ENCODE measurements at places on chromosomes 7 and 10.

DNA sequence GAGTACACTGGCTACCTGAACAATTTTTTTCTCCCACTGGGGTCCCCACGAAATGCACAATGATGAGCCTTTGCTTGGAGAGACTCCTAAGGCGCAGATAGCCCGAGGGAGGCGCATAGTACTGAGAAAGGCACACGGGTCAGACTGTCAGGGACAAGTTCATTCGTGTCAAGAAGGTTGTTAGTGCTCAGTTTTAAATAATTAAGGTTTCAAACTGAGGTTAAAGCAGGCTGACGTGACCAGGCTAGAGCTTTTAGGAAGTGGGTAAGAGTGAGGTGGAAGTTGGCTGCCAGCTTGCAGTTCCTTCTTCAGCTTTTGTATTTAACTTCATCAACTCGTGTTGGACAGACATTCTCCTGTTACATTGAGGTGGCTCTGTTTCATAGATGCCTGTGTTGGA lies 31.6 kb downstream of the RBM33 start:
- DNase-seq, result no peak

DNA sequence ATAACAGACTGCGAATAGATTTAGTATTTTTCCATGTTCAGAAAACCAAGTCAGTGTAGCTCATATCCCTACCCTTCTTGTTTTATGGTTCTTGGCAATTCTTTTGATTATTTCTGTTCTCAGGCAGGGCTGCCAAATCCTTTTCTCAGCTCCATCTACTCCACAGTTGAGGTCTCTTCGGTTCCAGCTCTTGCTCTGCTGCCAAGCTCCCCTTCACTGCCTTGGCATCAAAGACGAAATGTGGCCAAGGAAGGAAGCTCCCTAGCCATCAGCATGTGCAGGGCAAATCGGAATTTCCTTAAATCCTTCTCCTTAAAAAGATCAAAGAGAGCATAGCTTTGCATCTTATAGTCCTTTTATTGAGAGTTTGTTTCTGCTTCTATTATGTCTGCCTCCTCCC lies 116.4 kb upstream of the NOBOX start:
- no peak for DNase-seq

DNA sequence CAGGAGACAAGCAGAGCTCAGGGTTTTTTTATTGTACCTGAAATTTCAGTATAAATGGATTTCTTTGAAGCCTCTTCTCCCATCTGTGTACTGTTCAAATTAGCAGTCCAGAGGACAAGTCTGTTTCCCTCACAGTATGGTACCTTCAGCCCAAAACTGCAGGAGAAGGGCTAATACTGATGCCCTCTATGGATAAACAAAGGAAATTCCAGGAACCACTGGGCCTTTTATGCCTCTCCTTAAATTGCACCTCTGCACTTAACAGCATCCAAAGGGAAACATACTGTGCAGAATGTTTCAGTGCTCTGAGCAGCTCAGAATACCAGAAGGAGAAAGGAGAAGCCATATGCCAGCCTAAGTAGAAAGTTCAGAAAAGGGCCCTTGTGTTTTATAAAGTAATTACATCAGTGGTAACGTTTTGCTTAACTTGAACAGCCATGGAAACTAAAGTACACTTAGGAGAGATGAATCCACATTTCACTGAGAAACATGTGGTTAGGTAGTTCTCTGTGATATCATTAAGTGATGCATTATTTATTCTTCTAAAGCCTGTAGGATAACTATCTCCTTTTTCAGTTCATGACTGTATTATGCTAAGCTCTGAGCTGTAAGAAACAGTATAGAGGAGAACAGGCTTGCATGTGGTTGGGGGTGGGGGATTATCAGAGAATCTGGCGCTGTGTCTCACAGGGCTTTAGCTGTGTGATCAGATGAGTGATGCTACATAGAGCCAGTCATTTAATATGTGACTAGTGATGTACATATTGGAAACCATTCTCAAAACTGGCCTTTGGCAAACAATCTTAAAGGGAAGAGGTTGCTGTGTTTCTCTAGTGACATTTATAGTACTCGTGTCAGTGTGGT lies 111.3 kb downstream of the POU6F2 start:
- DNase-seq, result no peak

DNA sequence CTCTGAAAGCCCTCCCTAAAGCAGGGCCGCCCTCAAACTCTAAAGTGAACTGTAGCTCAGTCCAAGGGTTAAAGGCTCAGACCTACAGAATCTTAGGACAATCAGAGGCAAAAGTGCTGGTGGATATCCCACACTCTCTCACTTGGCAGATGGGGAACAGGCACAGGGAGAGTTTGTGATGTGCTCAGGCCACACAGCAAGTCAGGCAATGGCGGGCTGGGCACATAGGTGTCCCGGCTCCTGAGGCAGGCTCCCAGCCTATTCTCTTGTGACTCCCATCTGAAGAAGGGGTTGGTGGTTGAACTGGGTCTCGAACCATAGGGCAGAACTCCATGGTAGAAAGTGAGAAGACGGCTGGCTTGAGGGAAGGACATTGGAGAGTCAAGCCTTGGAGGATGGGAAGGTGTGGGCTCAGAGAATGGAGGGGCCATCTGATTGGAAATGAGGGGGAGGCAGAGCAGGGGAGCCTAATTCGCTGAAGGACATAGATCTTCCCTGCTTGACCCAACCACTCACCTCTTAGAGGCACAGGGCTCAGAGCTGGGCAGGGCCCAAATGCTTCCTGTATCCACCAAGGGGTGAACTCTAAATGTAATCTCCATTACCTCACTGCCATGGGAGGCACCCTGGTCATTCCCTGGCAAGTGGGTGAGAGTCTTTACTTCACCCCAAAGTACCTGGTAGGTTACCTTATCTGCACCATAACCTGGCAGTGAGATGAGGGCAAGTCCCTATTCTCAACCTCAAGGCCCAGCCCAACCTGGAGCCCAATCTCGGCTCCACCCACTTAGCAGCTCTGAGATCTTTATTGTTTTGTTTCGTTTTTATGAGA lies 4.9 kb upstream of the ZMIZ1 start:
- no peak for DNase-seq

- DNase-seq, result no peak
Measured at GRCh38 chr7:121744319-121744718, 128.6 kb upstream of the PTPRZ1 start.

GRCh38 chr10:101767966-101768790 lies 7.7 kb downstream of the FGF8 start:
- DNase-seq, result no peak

GRCh38 chr7:95263785-95264362 lies 60.5 kb downstream of the PON1 start:
- no peak for DNase-seq

GRCh38 chr10:104640339-104641186 lies 527 bp upstream of the SORCS3 start:
- no peak for DNase-seq

GRCh38 chr10:129969911-129970464 lies 5.9 kb upstream of the EBF3 start:
- no peak for DNase-seq

GRCh38 chr10:35643151-35644049 lies 1.3 kb upstream of the FZD8 start:
- peak; percentile 72 for DNase-seq

- DNase-seq, result peak; percentile 87
Measured at GRCh38 chr7:47458057-47458456, 123.9 kb downstream of the TNS3 start.

GRCh38 chr7:36272567-36273269 lies 116.9 kb upstream of the ANLN start:
- no peak for DNase-seq

GRCh38 chr10:61899069-61899531 lies 2.4 kb upstream of the ARID5B start:
- DNase-seq, result peak; percentile 22

DNA sequence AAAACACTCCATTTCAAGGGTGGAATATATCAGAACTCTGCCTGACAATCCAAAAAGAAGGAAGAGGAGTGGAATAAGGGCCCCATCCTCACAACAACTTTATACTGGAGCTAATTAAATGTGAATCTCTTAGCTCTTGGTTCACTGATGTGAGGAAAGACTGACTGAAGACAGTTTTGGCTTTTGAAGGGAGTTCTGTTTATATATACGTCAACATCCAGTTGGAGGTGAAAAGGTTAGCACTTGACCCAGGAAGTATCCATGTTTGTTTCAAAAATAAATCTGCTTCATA lies 3.0 kb downstream of the HOXA1 start:
- DNase-seq, result no peak

DNA sequence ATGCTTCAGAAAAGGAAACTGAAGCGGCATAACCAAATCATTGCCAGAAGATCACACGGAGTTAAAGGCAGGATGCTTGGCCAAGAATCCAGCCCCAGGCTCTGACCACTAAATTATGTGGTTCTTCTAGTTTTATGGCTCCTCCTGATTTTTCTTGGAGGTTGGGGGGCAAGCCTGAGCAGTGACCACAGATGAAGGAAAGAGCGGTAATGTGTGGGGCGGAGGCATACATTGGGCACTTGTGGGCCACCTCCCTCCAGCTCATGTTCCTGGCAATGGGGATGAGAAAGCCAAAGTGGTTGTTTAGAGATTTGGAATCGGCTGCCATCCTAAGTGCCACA lies 3.2 kb downstream of the TRPV6 start:
- DNase-seq, result no peak

DNA sequence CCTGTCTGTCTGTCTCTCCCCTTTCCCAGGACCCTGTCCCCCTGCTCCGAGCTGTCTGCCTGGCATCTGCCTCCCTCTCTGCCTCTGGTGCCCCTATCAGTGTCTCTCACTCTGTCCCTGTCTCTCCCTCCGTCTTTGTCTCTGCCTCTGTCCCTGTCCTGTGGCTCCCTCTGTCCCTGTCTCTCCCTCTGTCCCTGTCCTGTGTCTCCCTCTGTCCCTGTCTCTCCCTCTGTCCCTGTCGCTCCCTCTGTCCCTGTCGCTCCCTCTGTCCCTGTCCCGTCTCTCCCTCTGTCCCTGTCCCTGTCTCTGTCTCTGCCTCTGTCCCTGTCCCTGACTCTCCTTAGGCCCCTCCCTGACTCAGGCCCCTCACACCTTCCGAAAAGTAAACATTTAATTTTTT lies 75.0 kb upstream of the PAX2 start:
- no peak for DNase-seq

DNA sequence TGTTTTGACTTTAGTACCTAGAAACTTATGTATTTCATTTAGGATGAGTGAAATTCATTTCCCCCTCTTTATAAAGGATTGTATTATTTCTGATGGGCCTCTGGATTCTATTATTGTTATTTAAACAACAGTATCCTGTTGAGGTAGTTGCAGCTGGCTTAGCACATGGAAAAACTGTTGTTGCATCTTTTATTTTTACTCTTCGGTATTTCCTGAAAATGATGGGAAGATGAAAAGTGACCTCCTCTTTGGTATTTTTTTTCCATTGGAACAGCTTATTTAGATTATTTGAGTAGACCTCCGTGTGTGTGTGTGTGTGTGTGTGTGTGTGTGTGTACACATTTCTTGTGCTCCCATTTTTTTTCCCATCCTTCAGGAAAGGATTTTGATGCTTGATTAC lies 129.8 kb downstream of the PRKG1 start:
- DNase-seq, result no peak

GRCh38 chr7:36082216-36082615 lies 70.8 kb upstream of the EEPD1 start:
- no peak for DNase-seq

DNA sequence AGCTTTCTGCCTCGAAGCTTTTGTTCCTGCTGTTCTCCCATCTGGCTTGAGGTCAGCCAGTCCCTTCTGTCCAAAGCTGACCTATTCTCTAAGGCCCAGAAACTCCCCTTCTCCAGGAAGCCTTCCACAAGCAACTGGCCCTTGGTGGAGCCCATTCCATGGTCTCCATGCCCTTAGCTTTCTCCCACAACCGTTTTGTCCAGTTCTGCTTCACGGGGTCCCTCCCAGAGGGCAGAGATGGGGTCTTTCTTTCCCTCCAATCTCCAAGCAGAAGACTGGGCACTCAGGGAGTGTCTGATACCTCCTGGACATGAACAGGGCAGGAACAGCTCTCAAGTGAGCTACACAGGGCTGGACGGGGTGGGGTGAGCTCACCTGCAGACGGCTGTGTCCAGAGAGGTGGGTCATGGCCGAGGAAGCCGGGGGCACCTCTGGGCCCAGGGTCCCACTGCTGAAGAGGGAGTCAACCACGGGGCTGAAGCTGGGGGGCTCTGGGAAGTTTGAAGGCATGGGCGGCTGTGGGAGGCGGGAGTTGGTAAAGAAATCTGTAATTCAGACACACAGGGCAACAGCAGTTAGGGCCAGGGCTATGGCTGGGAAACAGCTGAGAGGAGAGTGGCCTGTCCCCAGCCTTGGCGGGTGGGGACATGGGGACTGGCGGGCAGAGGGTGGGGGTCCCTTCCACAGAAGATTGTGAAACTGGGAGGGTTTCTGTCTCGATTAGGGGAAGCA lies 20.9 kb upstream of the TBL2 start:
- no peak for DNase-seq

- DNase-seq, result peak; percentile 44
Measured at GRCh38 chr10:89332123-89332633, 4.4 kb downstream of the IFIT3 start.

DNA sequence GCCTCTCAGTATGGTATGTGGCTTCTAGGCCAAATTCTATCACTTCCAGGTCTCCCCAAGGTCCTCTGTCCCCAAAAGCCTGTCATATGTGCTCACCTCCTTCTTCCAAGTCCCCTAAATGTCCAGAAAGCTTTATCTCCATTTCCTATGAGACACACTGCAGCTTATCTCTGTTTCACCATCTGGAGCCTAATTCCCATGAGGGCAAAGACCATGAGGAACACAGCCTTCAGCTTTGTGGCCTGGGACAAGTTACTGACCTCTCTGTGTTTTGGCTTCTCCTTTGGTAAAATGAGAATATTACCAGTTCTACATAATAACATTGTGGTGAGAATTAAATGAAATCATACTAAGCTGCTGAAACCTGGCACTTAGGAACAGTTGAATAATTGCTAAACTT lies 19.2 kb downstream of the ST8SIA6 start:
- no peak for DNase-seq

GRCh38 chr7:37705976-37706375 lies 22.4 kb downstream of the GPR141 start:
- no peak for DNase-seq

DNA sequence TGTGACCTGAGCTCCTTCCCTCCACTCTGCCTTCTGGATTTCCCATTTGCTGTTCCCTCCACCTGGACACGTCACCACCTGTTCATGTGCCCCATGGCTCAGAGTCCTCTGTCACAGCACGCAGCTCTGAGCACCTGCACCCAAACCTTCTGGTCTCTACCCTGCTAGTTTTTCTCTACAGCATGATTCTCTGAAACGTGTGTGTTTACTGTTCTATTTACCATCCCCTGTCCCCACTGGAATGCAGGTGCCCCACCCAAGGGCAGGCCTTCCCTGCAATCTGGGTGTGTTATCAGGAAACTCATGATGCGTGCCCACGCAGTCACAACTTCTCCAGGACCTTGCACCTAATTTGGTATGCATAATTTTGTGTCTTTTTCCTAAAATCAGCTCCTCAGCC lies 284.4 kb upstream of the IGFBP3 start:
- no peak for DNase-seq

DNA sequence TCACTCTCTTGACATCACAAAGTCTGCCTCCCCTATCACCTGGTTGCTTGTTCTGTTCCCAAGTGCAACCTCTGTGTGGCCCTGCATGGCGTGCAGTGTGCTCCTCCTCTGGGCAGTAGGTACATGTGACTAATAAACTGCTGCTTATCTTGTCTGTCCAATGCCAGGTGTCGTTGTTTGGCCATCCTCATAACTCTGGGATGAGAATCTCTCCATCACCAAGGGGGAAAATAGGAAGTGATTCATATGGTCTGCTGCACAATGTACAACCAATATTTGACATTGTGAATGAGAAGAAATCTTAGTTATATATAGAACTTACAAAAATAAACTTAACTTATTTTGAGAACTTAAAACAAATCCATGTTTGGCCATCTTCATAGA lies 135.2 kb downstream of the INHBA start:
- DNase-seq, result no peak
